ENCODE measurements at places on chromosomes 2 and 18.

- DNase-seq, result no peak
Observed at GRCh38 chr2:154709215-154709614, 10.7 kb downstream of the KCNJ3 start.

GRCh38 chr2:105188343-105188742 is 53.2 kb upstream of the GPR45 start:
- DNase-seq, result no peak

DNA sequence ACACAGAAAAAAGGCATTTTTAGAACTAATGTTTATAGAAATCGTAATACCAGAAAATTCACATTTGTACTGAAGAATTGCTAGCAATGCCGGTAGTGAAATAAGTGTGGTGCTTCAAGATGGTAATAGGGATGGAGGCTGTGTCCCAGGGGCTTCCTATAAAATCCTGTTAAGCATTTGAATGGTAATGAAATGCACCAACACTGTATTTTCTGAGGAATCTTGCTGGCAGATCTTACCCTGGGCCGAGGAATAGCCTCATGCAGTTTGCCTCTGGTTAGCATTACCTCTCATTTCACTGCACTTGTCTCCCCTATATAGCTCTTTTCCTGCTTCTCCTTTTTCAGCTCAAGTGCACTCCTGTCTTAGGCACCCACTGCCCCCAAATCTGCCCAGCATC is 501.6 kb upstream of the NRP2 start:
- no peak for DNase-seq

DNA sequence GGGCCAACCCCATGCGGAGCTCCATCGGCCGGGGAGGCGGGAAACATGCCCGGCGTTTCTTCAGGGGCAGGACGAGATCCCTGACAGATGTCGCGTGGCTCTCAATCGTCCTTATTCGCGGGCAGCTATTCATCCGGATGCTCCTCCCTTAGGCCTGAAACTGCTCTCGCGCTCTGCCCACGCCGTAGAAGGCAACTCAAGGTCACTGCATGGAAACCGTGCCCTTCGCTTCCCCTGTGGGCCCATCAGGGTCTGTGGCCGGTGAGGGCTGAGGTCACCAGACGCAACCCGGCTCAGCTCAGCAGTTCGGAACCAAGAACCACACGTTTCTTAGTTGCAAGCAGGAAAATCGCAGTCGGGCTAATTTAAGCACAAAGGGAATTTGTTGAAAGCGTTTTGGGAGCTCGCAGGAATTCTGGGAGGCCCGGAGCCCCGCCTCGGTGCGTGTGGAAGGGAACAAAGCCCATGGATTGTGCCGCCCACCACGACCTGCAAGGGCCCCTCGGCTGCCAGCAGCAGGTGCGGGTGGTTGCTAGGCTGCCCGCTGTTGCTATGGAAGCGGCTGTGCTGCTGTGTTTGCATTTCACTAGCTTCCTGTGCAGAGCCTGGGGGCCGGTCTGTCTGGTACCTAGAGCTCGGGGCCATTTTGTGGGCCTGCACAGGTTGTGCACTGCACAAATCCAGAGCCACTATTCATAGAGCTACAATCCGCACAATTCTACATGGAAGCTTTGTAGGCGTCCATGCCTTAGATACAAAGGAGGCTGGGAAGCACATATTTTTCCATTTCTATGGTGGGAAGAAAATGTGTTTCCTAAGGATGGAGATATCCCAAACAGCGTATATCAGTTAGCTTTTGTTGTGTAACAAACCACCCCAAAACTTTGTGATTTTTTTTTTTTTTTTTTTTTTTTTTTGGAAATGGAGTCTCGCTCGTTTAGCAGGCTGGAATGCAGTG is 6.0 kb upstream of the ALLC start:
- peak; percentile 97 for DNase-seq

GRCh38 chr2:126971481-126972278 is 73.0 kb downstream of the TEX51 start:
- peak; percentile 56 for DNase-seq

GRCh38 chr2:128512379-128513115 is 193.9 kb upstream of the HS6ST1 start:
- no peak for DNase-seq

- no peak for DNase-seq
Observed at GRCh38 chr2:58764338-58765104, 523.4 kb upstream of the FANCL start.

- no peak for DNase-seq
Observed at GRCh38 chr2:48905696-48906095, 150.2 kb upstream of the LHCGR start.

GRCh38 chr2:186522450-186522849 is 36.4 kb downstream of the ZC3H15 start:
- DNase-seq, result no peak

DNA sequence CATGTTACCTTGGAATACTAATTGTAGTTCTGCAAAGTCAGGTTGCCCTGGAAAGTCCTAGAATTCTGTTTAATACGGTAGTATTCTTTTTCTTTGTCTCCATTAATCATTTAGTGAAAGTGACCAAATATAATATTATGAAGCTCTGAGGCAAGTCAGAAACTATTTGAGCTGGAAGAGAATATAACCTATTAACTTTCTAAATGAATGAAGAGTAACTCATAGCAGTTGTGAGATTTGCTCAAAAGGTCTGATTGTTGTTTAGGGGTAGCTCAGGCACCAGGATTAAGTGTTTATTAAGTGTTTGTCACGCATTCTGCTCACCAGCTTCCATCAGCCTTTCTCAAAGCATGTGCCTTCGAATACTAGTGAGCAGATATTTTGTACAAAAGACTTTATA is 46.7 kb upstream of the SERPINE2 start:
- no peak for DNase-seq

DNA sequence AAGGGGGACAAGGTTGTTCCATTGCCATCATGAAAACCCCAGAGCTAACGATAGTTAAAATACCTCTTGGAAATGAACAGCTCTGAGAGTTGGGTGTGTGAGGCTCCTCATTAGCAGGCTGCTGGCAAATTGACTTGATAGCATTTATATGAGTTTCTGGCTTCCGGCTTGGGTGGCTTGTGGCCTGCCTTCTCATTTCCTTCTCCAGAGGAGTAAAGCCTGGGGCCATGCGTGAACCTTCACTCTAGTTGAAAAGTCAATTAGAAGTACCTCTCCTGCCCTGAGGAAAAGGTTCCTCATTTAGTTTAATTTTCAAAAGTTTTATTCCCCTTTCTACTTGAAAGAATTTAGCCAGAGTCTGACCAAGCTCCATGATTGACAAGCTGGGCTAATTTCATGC is 67.1 kb downstream of the MGAT5 start:
- no peak for DNase-seq

DNA sequence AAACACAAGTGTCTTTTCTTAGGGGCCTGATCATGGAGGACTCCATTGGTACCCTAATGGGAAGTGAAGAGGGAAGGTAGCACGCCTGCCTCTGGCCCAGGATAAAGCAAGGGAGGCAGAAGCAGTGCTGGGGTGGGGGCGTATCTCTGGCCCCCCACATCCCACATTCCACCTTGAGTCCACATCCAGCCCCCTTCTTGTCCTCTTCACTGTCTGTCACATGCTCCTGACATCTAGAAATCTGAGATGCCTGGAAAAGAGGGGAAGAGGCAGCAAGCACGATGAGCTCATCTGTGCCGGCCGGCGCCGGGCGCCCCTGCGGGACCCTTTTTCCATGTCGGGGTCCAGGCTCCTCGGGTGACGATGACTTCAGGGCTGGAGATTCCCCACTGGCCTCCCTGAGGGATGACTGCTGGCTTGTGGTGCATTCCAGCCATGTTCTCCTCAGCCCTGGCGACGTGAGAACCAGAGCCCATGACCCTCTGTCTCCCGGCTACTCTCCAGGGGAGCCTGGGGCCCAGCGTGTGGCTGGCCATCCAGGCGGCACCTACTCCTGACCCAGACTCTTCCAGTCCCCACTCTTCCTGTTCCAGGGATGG is 277.5 kb downstream of the DYSF start:
- DNase-seq, result no peak

DNA sequence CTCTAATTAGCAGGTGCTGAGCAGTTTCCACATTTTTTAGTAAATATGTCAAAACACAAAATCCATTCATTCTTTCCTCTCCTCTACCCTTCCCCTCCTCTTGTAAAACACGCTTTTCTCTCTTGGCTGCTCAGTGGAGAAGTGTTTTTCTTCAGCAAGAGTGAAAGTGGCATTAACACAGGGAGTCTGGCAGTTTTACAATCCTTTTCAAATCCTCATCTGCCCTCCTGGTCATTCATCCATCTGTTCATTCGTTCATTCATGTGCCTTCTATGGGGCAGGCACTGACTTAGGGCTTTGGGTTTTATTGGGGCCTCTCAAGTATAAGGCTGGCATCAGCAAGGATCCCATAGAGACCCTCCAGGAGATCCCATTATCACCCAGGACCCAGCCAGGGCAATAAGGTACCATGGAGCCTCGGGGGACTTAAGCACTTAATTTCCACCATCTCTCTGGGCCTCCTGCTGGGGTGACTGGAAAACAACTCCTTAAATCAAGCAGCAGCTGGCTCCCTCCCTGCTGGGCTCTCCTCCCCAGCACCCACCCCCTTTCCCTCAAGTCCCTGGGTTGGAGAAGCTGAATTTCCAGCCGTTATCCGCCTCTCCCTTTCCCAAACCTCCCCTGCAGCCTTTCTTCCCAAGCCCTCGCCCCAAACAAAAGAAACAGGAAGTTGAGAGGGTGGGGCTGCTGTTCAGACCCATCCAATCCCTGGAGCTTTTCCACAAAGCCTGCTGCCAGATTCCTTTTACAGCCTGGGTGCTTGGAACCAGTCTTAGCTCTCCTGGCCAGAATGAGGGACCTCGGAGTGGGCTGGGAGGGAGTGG is 32.6 kb downstream of the MARCHF4 start:
- peak; percentile 65 for DNase-seq

DNA sequence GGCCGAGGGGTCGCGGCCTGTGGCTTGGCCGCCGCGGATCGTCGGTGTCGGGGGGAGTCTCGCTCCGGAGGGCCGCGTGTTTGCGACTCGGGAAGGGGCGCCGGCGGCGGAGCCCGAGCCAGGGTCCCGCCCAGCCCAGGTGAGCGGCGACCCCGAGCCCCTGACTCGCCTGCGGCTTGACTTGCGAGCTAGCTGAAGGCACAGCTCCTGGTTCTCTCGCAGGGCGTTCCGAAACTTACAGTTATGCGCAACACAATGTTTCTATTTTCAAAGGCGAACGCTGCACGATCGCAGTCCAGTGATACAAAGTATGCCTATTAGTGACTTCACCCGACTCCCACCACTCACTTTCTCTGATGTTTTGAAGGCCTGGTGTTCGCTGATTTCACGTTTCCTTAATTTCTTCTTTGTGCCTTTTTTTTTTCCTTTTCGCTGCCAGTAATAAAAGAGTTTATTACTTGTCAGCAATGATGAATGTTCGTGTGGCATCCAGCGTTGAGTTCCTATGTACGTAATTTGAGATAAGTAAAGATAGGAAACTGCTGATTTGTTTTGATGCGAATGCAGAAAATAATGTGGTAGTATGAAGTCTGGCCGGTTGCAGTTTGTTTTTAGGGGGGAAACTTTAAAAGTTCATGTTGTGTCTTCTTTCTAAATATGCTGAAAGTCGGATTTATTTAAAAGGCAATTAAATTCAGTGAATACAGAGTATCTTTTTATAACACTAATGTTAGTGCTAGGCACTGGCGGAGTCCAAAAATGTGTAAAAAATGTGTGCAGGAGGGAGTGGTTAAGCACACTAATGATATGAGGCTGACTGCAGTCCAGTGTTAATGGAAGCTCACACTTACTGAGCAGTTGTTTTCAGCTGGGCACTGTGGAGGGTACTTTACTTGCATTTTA is 706 bp downstream of the UBXN2A start:
- DNase-seq, result peak; percentile 40

DNA sequence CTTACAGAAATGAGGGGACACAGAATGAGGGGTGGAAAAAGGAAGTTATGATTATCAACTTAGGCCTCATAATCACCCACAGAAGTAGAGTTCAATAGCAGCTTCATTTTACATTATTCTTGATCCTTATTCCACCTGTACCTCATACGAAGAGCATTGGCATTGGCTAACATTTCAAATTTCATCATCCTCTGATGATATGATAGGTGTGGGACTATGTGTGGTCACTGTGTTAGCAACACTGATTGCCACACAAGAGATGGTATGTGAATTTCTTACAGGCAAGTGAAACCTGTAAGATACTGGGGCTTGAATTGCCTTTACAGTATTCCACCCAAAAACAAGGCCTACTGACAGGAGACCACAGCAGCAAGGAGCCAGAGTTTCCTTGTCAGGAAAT is 14.0 kb upstream of the HAT1 start:
- DNase-seq, result no peak

- no peak for DNase-seq
Observed at GRCh38 chr2:120300385-120300784, 45.6 kb upstream of the INHBB start.

DNA sequence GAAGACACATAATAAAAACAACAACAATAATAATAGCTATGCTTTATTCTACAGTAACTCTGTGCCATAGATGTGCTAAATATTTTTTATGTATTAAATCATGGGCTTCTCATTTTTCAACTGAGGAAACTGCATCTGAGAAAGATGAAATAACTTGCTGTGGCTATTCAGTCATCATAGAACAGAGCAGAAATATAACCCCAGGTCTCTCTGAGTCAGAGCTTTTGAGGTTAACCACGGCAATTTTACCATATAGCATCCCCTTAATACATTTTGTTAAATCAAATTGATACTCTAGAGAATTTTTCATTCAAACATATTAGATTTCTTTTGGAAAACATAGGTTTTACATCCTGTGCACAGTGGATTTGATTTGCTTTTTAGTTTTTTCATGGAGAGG is 586.6 kb upstream of the KLHL29 start:
- DNase-seq, result no peak

GRCh38 chr2:47485751-47486300 is 82.9 kb downstream of the MSH2 start:
- DNase-seq, result no peak

DNA sequence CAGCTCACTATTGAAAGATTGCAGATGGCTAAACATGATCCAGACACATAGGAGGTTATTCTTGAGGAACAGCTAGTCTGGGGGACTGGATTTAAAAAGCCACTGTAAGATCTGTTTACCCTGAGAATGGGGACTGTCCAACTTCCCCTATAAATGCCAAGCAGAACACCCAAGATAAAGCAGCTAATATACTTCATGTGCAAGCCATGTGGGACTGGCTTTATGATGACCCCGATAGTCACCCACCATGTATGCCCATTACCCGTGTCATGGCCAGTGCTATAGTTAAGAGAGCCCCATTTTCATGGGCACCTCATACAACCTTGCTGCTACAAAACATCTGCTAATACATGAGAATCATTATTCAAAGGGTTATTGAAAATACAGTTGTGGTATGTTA is 16.0 kb downstream of the YPEL5 start:
- DNase-seq, result no peak

- no peak for DNase-seq
Observed at GRCh38 chr2:61210332-61210981, 48.5 kb downstream of the C2orf74 start.

- no peak for DNase-seq
Observed at GRCh38 chr2:207939342-207940108, 85.8 kb downstream of the PLEKHM3 start.

- no peak for DNase-seq
Observed at GRCh38 chr2:121955872-121956271, 200.4 kb downstream of the TSN start.

GRCh38 chr18:58861353-58861752 is 3.3 kb upstream of the ZNF532 start:
- DNase-seq, result peak; percentile 15

All from NCI-H510A (cell line).